ENCODE measurements at places on chromosomes 6 and 20. TPM values are rescaled to one million over a fixed set of nuclear protein-coding genes. Genes with fewer than 3 reads are reported as not detected.

DNA sequence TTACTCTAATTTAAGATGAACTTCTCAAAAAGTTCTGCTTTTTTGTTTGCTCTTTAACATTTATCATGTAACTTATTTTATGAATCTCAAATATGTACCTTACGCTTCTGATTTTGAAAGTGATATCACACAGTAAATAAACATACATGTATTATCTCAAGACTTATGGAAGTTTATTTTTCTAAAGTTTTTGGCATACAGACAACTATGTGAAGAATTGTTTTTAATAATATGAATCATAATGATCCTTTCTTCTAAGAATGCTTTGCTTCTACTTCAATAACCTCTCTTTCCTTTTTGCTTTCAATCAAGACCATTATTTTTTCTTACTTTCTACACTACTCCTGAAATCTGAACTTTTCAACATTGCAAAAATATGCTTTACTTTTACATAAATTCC lies 816.4 kb downstream of the EYS start:
- DNase-seq = no peak

GRCh38 chr20:34343458-34344211 lies 19.4 kb upstream of the ITCH start:
- no peak for DNase-seq

RBM24 gene
- 194 TPM for total RNA-seq

EDN3 gene
- not detected for total RNA-seq

IYD gene
- total RNA-seq = not detected
